ENCODE measurements at places on chromosomes 1 and 21. TPM values are rescaled to one million over a fixed set of nuclear protein-coding genes. Genes with fewer than 3 reads are reported as not detected.
A peak's percentile ranks its signal among the peaks of the same experiment; 100 is the strongest.

DNA sequence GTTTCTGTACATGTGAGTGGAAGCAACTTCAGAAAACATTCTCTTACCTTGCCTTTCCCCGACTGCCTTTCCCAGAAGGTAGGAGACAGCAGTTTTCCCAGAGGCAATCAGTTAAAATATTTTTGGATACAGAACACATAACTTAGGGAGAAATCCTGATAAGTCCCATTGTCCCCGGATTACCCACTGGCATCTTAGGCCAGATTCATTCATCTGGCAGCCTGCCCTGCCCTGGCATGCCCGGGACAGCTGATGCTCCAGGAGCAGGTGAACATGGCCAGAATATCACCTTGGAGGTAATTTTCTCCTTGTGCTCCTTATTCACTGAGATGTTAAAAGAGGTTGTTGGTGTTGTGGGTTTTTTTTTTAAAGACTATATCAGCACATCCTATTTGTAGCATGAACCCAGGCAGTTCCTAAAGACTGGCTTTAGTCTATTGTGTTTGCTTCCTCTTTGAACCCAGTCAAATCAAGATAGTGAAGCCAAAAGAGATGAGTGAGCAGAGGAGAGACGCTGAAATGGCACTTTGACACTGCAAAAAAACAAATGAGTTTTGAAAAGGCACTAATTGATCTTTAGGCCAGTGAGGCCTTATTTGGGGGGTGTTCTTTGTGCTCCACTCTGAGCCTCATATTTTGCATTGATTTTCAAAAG lies 139.6 kb downstream of the PLPP3 start:
- DNase-seq: peak; percentile 78
- no peaks in the 10 kb centered on the region for H3K27me3 ChIP-seq
- H3K36me3 ChIP-seq: no peaks in the 10 kb centered on the region
- peaks cover 16% of the 10 kb centered on the region for H3K4me1 ChIP-seq
- H3K4me3 ChIP-seq: no peak overlapping the region

DNA sequence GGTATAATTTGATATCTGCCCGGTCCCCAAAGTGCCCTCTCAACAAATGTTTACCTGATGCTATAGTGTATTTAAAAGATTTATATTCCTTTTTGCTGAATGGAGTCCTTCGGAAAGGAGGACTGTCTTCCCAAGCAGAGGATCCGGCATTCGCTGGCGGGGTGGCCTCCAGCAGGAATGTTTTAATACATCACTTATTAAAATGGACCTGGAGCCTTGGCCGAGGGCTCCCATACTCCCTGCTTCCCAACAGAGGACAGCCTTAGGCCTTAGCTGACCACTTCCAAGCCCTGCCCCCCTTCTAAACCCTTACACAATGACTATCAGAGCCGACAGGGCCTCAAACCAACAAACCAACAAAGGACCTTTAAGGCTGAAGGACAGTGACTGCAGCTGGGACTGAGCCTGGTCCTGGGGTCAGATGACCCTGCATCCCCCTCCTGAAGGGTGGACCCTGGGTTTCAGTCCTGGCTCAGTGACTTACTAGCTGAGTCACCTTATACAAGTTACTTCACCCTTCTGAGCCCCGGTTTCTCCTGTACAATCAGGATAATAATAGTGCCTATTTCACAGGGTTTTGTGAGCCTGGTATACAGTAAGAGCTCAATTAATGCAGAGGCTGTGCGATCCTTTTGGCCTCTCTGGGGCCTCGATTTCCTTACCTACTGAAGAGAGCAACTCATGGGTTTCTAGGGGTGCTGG lies 5.6 kb downstream of the CAMK2N1 start:
- no peaks in the 10 kb centered on the region for H3K27me3 ChIP-seq
- H3K27ac ChIP-seq: peak overlapping the region; percentile 30
- H3K4me1 ChIP-seq: peaks cover 6% of the 10 kb centered on the region
- peak; percentile 91 for DNase-seq
- H3K36me3 ChIP-seq: no peaks in the 10 kb centered on the region

DNA sequence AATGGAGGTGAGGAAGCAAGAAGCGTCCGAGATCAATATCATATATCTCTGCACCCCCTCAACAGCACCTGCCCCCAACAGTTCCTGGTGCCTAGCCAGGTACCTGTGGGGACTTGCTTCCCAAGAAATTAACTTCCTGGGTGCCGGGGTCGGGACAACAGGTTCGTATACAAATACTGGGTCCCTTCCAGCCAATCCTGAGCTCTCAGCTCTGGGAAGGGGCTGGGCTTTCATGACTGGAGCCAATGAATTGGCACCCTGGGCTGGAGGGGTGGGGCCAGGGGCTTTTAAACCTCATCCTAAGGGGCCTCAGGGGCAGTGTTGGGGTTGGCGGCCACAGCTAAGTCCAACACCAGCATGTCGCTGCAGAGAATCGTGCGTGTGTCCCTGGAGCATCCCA lies at the start of gene PADI3:
PADI3 (plus strand) TSS at position 318 of the 400 bp plus-strand sequence; CDS start at position 358, 40 bp downstream.
- DNase-seq: no peak
- H3K4me3 ChIP-seq: no peak within 1 kb of the TSS

CCDC27 gene
- total RNA-seq: not detected

- DNase-seq: no peak
- H3K4me1 ChIP-seq: no peaks in the 10 kb centered on the region
- no peaks in the 10 kb centered on the region for H3K27me3 ChIP-seq
Observed at GRCh38 chr1:23419180-23419579, 5.4 kb downstream of the TCEA3 start.

BGLAP gene
- 1.3 TPM for total RNA-seq

GRCh38 chr1:211652371-211652770 lies 23.1 kb downstream of the NEK2 start:
- no peak overlapping the region for H3K27ac ChIP-seq
- DNase-seq: no peak
- H3K4me3 ChIP-seq: no peak overlapping the region
- no peaks in the 10 kb centered on the region for H3K27me3 ChIP-seq
- H3K4me1 ChIP-seq: no peaks in the 10 kb centered on the region
- no peaks in the 10 kb centered on the region for H3K36me3 ChIP-seq

DNA sequence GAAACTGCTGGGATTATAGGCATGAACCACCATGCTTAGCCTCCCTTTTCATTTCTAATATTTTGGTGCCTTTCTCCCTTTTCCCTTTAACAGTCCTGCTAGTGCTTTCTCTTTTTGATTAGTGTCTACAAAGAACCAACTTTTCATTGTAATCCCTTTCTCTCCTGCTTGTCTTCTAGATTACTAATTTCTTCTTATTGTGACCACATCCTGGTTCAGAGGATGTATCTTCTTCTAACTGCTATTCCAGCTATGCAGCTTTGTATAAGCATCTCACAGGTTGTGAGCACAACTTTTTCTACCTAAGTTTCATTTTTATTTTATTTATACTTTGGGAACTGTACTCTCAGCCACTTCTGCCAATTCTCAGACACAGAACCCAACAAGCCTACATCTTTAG lies 14.7 kb downstream of the ZNF648 start:
- H3K36me3 ChIP-seq: no peaks in the 10 kb centered on the region
- no peak for DNase-seq

DNA sequence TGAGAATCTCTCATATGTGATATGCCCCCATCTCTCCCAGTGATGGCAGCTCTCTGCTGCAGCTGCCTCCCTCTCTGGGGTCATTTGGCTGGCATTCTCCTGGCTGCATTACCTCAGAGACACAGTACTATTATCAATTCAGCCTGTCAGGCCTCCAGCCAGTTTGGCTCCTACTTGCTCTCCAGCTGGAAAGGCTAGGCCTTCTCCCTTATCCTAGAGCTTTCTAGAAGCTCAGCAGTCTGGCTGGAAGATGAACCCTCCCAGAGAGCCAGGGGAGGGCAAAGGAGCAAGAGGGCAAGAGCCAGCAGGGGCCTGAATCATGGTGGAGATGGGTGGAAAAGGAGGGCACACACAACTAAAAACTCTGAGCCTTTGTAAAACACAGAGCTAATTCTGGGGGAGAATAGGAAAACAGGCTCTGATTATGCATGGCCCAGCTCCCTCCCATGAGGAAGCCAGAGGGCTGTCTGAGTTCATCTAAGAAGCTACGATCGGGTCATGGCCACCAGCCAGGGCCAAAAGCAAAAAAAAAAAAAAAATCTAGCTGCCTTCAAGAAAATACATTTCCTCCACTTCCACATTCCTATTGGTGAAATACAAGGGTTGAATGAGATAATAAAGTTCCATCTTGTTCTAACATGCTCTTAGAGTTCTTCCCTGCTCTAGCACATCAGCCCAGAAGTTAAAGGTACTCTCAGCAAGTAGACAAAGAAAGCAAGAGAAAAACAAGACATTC lies 8.8 kb downstream of the LAMB3 start:
- no peak overlapping the region for H3K4me3 ChIP-seq
- H3K4me1 ChIP-seq: peaks cover 15% of the 10 kb centered on the region
- H3K27ac ChIP-seq: peak overlapping the region; percentile 6
- no peaks in the 10 kb centered on the region for H3K36me3 ChIP-seq
- H3K27me3 ChIP-seq: no peaks in the 10 kb centered on the region

OLFM3 gene
- not detected for total RNA-seq

LPAR3 gene
- total RNA-seq: not detected

DNA sequence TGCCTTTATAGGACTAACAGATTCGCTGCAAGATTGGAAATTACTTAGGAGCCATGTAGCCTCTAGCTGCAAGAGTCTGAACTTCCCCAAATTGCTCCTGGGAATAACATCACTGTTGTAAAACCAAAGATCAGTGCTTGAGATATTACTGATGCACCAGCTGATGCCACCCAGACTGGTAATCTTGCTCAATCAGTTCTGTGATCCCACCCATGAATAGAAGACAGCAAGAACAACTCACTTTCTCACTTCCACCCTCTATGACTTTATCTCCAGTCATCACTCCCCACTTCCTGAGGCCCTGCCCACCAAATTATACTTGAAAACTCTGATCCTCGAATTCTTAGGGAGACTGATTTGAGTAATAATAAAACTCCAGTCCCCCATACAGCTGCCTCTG lies 1011.1 kb downstream of the PLA2G4A start:
- H3K36me3 ChIP-seq: no peaks in the 10 kb centered on the region
- H3K4me1 ChIP-seq: peaks cover 6% of the 10 kb centered on the region
- H3K27me3 ChIP-seq: no peaks in the 10 kb centered on the region
- no peak overlapping the region for H3K4me3 ChIP-seq
- no peak for DNase-seq
- H3K27ac ChIP-seq: no peak overlapping the region

DNA sequence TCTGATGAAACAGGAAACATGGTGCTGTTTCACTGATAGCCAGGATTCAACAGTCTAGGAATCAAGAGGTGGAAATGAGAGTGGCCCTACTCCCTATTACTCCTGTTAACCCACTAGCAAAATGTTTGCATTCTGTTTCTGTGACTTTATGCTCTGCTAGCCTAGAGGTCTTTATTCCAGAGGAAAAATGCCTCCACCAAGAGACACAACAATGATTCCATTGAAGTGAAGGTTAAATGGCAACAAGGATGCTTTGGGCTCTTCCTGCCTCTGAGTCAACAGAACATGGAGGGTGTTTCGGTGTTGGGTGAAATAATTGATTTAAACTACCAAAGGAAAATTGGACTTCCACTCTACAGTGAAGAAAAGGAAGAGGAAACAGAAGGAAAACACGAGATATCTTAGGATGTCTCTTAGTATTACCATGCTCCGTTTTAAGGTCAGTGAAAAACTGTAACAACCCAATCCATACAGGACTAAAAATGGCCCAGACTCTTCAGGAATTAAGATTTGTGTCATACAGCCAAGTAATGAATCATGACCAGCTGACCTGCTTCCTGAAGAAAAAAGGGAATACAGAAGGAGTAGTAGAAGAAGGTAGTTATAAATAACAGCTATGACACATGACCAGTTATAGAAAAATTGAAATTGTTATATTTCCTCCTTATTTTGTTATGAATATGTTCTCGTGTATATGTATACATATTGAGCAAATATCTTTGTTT lies 1237.8 kb downstream of the NCAM2 start:
- H3K27ac ChIP-seq: no peak overlapping the region
- no peaks in the 10 kb centered on the region for H3K27me3 ChIP-seq

DNA sequence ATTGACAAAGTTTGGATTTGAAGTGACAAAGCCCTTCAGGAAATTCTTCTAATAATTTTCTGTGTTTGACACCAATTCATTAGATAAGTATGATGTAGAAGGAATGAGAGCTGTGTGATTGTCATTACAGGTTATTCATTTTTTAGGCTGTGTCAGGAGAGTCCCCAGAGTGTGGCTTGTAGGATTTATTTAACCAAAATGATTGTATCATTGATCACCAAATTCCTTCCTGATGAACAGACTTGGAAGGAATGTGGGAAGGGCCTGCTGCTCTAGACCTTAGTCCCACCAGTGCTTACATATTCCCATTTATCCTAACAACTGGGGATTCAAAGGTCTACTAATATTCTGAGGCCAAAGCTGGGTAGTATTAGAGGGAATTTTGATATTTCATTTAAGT lies 383.3 kb upstream of the KAZN start:
- no peaks in the 10 kb centered on the region for H3K27me3 ChIP-seq
- H3K36me3 ChIP-seq: no peaks in the 10 kb centered on the region
- H3K4me3 ChIP-seq: no peak overlapping the region
- DNase-seq: no peak
- no peak overlapping the region for H3K27ac ChIP-seq

DNA sequence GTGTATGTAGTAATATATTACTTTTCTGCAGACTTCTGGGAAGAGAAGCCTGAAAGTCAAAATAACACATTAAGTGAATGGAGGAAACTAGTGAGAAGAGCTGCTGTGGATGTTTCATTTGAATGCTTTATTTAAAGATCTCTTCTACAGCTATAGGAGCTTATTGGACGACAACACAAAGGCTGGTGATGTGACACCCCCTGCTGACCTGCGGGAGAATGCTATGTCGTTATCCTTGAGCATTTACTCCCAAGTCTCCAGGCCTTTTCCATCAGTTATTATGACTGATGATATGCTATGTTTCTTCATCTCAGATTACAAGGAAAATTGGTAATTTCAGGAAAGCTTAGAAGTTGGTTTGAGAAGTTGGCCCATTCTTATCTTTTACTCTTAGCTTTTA lies 22.3 kb upstream of the PLA2G4A start:
- H3K4me3 ChIP-seq: no peak overlapping the region
- H3K27ac ChIP-seq: no peak overlapping the region
- H3K36me3 ChIP-seq: no peaks in the 10 kb centered on the region
- no peaks in the 10 kb centered on the region for H3K27me3 ChIP-seq

DNA sequence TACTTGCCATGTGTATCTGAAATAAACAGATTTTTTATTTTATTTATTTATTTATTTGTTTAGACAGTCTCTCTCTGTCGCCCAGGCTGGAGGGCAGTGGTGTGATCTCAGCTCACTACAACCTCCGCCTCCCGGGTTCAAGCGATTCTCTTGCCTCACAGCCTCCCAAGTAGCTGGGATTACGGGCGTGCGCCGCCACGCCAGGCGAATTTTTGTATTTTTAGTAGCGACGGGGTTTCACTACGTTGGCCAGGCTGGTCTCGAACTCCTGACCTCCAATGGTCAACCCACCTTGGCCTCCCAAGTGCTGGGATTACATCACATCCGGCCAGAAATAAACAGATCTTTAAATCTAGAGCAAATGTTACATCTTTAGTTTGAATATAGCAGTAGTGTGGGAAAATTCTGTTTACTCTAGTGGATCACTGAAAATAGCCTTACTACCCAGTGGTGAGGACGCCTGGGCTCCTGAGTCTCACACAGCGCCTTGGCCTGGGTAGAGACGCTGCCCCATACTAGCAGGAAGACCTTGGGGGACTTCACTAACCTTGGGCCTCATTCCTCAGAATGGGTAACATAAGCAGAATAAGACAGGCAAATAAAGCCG lies 709 bp downstream of the GART start:
- no peak for DNase-seq
- H3K27ac ChIP-seq: peak overlapping the region; percentile 95
- peaks cover 5% of the 10 kb centered on the region for H3K36me3 ChIP-seq
- no peaks in the 10 kb centered on the region for H3K4me1 ChIP-seq

- H3K4me3 ChIP-seq: no peak overlapping the region
- H3K27ac ChIP-seq: no peak overlapping the region
- no peaks in the 10 kb centered on the region for H3K4me1 ChIP-seq
- no peaks in the 10 kb centered on the region for H3K27me3 ChIP-seq
Observed at GRCh38 chr1:186409091-186409490, 33.5 kb downstream of the ODR4 start.

SPRR2G gene
- not detected for total RNA-seq
